ENCODE measurements at places on chromosomes 13 and 19.

DNA sequence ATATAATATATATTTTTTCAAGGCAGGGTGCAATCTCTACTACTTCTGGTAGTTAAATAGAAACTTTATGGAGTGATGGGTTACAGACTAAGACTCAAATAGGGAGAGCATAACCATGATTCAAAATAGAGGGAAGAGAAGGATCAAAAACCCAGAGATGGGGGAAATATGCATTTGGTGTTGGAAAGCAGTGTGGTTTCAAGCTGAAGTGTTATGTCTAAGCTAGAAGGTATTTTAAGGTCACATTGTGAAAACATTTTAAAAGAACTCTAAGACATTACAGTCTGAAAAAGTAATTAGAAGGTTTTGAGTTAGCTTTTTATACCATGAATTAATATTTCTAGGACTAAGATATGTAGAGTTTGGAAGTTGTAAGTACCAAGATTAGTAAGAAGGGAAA is 2741.4 kb downstream of the PCDH9 start:
- DNase-seq, result no peak

DNA sequence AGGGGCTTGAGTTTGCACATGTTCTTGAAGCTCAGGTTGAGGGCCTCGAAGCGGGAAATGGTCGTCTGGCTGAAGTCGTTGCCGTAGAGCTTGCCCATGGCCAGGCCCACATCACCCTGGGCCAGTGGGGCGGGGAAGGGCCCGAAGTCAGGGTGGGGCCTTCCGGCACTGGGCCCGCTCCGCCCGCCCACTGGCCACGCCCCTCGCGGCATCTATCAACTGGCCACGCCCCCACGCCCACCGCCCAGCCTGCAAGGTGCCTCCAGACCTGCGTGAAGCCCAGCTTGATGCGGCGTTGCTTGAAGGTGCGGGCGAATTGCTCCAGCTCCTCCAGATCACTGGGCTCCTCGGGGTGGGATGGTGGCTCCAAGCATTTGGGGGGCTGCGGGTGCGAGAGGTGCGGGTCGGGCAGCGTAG is 19.9 kb downstream of the ZNF574 start:
- no peak for DNase-seq

DNA sequence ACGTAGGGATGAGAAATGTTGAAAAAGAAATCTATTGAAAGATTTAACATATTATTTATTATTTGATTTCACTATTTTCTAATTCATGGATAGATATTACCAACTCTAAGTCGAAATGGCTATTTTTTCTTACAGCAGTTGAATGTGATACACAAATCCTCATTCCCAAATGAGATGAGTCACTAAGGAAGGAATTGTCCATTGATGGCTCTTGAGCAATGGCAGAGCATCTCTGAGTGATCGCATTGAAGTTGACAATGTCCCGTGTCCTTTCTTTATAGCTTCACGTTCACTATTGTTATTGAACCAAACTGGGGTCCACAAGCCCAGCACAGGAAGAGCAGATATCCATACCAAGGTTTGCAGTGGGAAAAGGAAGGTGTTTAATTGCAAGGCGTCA is 648.3 kb upstream of the SPRY2 start:
- no peak for DNase-seq

GRCh38 chr19:419721-420515 is 11.0 kb upstream of the C2CD4C start:
- DNase-seq, result no peak

DNA sequence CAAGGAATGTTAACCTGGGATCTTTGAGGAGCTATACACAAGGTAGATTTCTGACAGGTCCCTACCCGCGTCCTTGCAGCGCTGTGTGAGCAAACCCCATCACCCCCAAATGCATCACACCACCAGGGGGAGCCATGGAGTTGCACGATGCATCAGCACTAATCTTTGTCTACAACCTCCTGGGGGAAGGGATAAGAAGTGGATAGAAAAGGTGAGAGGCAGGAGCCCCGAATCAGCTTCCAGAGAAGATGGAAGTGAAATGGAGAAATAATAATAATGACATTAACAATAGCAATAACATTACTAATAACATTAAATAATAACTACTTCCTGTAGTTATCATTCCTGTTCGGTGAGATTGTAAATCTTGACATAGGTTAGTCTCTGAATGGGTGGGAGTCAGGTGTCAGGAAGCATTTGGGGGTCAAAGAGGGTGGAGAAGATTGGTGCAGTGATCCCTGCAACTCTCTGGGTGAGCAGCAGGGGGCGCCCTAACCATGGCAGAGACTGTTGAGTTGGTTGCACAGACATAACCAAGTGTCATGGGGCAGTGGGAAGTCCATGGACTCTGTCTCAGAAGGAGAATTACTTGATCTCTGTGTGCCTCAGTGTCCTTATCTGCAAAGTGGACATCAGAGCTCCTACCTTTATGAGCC is 16.5 kb downstream of the SIGLEC7 start:
- no peak for DNase-seq

DNA sequence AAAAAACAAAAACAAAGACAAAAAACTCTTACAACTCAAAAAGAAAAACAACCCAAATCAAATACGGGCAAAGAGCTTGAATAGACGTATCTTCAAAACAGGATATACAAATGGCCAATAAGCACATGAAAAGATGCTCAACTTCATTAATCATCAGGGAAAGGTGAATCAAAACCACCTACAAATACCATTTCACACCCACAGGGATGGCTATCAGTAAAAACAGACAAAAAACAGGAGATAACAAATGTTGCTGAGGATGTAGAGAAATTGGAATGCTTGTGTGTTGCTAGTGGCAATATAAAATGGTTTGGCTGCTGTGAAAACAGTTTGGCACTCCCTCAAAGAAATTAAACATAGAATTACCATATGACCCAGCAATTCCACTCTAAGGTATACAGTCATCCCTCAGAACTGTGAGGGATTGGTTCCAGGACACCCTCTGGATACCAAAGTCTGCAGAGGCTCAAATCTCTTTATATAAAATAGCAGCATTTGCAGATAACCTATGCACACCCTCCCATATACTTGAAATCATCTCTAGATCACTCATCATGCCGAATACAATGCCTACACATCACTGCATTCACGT is 29.7 kb downstream of the MLLT1 start:
- DNase-seq, result no peak

DNA sequence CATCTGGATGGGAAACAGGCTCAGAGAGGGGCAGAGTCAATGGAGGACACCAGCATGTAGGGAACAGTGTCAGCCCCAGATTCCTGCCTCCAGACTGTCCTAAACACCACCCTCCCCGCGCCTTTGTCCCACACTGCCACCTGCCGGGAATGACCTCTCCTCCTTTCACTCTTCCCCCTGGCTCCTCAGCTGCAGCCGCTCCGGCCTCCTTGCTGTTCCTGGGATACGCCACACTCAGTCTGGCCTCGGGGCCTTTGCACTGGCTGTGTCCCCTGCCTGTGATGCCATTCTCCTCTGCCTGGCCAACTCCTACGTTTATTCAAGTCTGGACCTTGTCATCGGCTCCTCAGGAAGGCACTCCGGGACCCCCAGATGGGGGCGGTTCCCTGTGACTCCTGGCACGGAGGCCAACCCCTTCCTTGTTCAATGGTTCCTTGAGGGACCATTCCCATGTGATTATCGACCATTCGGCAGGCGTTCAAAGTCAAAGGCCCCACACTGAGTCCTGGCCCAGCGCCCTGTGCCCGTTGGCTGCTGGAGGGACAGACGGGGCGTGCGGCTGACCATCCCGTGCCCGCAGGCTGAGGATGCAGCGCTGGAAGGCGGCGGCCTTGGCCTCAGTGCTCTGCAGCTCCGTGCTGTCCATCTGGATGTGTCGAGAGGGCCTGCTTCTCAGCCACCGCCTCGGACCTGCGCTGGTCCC is 15.8 kb downstream of the FUT6 start:
- no peak for DNase-seq

All from esophagus squamous epithelium (tissue), 5 donors.